Fibroblast of villous mesenchyme (primary cell): ENCODE measurements at places on chromosomes 1 and 21. TPM values are rescaled to one million over a fixed set of nuclear protein-coding genes. Genes with fewer than 3 reads are reported as not detected.

The SUSD4 gene
- under 0.01 TPM in 1 of 2 replicates, not detected in the other for total RNA-seq

The AK5 gene
- total RNA-seq, result 84.4 and 123 TPM in 2 replicates

The ZNF593OS gene
- total RNA-seq, result 0.32 TPM in 1 of 2 replicates, not detected in the other

The CLCA2 gene
- total RNA-seq, result 0.43 TPM in 1 of 2 replicates, not detected in the other

The KIF26B gene
- 12.1 and 66.0 TPM in 2 replicates for total RNA-seq

The BMP8B gene
- total RNA-seq, result under 0.01 TPM in 1 of 2 replicates, not detected in the other

The SLC41A1 gene
- 13.9 and 20.7 TPM in 2 replicates for total RNA-seq

The KCNK2 gene
- 18.7 and 61.7 TPM in 2 replicates for total RNA-seq

The RGS1 gene
- total RNA-seq, result 0.32 TPM in 1 of 2 replicates, not detected in the other

The IFI16 gene
- total RNA-seq, result 59.9 and 60.5 TPM in 2 replicates

The GJB4 gene
- not detected in 2 replicates for total RNA-seq

The CTTNBP2NL gene
- 20.9 and 30.2 TPM in 2 replicates for total RNA-seq

The ZBED6 gene
- 38.7 and 40.2 TPM in 2 replicates for total RNA-seq

The CD160 gene
- under 0.01 TPM in 2 replicates for total RNA-seq

The ADORA3 gene
- not detected in 2 replicates for total RNA-seq

The CFAP74 gene
- not detected in 2 replicates for total RNA-seq

The SLC5A3 gene
- 31.6 and 142 TPM in 2 replicates for total RNA-seq

The SPATA45 gene
- 0.43 TPM in 1 of 2 replicates, not detected in the other for total RNA-seq

The PCAT6 gene
- 0.64 TPM in 1 of 2 replicates, not detected in the other for total RNA-seq

The MATN1 gene
- total RNA-seq, result not detected in 2 replicates

The TSPEAR gene
- under 0.01 TPM in 1 of 2 replicates, not detected in the other for total RNA-seq

The FCRL1 gene
- total RNA-seq, result not detected in 2 replicates

The KIFAP3 gene
- 22.5 and 38.9 TPM in 2 replicates for total RNA-seq

The ARHGEF19 gene
- 9.9 and 11.6 TPM in 2 replicates for total RNA-seq

The COG2 gene
- 20.6 and 21.6 TPM in 2 replicates for total RNA-seq

The ADIPOR1 gene
- total RNA-seq, result 66.7 and 118 TPM in 2 replicates

The USF1 gene
- 52.5 and 62.2 TPM in 2 replicates for total RNA-seq

The GJA8 gene
- total RNA-seq, result not detected in 2 replicates

The BACH1 gene
- total RNA-seq, result 112 and 138 TPM in 2 replicates

The RGSL1 gene
- not detected in 2 replicates for total RNA-seq

The OR2T11 gene
- total RNA-seq, result not detected in 2 replicates

The SERINC2 gene
- total RNA-seq, result 13.5 and 21.2 TPM in 2 replicates

The SNRPE gene
- total RNA-seq, result 38.7 and 53.1 TPM in 2 replicates

The PLA2G4A gene
- total RNA-seq, result 12.1 and 15.5 TPM in 2 replicates

The ATP1A2 gene
- not detected in 2 replicates for total RNA-seq

The CASZ1 gene
- total RNA-seq, result under 0.01 TPM in 2 replicates

The DHX9 gene
- 116 and 160 TPM in 2 replicates for total RNA-seq

The TNNI3K gene
- total RNA-seq, result 1.3 TPM in 1 of 2 replicates, not detected in the other

The ATP6V1G3 gene
- 0.43 TPM in 1 of 2 replicates, not detected in the other for total RNA-seq

The PM20D1 gene
- total RNA-seq, result under 0.01 TPM in 1 of 2 replicates, not detected in the other

The SPRR2D gene
- total RNA-seq, result not detected in 2 replicates

The KRTAP13-2 gene
- total RNA-seq, result not detected in 2 replicates

The GPATCH2 gene
- 21.9 and 28.1 TPM in 2 replicates for total RNA-seq

The MAP3K7CL gene
- total RNA-seq, result 20.7 and 49.3 TPM in 2 replicates

The TXNDC12 gene
- 44.8 and 57.0 TPM in 2 replicates for total RNA-seq

The LCE2C gene
- total RNA-seq, result not detected in 2 replicates
